Stimulated activated CD4-positive, alpha-beta T cell treated with anti-CD3 and anti-CD28 coated beads, TNF-alpha, amount 100 ng/mL, for 48 hours (primary cell): ENCODE measurements at places on chromosomes 12 and 14.
A peak's percentile ranks its signal among the peaks of the same experiment; 100 is the strongest.

- DNase-seq, result no peak
These were observed 12.6 kb upstream of the EDDM3A start for GRCh38 chr14:20732979-20733635.

DNA sequence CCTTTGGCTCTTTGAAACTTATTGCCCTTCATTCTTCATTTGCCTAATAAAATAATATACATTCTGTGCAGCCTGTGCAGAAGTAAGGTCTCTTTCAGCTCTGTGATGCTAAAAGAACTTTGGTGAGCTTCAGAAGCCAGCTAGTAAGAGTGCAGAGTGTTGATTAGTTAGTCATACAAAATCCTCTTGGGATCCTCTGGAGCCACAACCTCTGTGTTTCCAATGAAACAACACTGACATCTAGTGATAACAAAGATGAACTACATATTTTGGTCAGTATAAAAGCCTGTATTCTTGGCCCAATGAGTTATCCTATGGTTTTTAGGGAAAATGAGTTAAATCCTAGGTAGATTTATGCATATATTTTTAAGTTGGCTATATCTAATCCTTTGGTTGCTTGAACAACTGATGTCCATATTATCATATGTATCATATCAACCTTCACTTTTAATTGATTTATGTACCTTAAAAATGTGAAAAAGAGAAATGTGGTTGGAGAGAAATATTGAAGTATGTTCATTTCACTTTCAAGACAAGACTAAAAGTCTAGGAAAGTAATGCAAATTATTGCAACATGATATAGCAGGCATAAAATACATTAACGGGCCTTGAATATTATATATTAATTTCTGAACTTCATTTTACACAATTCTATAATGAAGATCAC is 158.4 kb downstream of the KLHL28 start:
- no peak for DNase-seq

DNA sequence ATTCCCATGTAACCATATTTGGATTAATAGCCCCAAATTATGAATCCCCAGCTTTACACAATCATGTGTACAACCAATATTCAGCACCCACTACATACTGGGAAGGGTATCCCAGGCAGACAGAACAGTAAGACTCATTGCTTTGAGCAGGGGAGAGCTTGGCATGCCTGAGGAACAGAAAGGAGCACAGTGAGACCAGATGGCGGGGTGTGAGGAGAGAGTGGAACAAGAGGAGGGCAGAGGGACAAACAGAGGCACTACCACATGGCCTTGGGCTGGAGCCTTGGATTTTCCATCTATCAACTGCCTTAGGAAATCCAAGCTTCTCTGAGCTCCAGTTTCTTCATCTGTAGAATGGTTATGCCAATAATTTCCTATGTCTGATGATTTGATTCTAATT is 3.8 kb downstream of the DGKA start:
- no peak for DNase-seq

GRCh38 chr14:103545219-103545914 is 16.4 kb downstream of the TRMT61A start:
- DNase-seq, result no peak

DNA sequence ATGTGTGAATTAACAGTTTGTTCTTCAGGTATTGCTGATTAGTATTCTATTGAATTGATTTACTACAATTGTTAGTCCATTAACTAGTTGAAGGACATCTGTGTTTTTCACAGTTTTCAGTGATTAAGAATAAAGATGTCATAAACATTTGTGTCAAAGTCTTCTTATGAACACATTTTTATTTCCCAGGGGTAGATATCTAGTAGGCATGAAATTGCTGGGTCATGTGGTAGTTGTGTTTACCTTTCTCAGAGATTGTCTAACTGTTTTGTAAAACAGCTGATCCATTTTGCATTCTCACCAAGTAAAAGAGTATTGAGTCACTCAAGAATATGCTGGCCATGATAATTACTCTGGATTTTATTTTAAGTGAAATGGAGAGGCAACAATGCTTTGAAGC is 1145.3 kb downstream of the FSCB start:
- no peak for DNase-seq

DNA sequence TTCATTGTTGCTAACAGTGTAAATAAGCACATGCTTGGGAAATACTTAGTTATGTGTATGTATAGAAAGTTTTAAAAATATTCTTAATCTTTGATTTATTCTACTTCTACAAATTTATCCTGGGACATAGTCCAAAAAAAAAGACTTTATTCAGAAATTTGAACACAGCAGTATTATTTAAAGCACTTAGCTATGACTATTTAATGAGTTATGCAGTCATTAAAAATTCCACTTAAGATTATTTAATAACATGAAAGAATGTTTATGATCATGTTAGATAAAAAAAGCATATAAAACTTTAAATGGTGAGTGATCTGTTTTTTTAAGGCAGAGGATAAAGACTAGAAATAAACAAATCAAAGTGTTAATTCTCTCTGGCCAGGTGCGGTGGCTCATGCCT is 78.3 kb downstream of the BAZ1A start:
- no peak for DNase-seq

- DNase-seq, result no peak
These were observed 125.8 kb upstream of the AVPR1A start for GRCh38 chr12:63276537-63277365.

- no peak for DNase-seq
These were observed 23.5 kb downstream of the FAM222A start for GRCh38 chr12:109737126-109737525.

- DNase-seq, result no peak
These were observed 20.2 kb upstream of the NUDT14 start for GRCh38 chr14:105201156-105201924.

- no peak for DNase-seq
These were observed 220.3 kb downstream of the ASCL1 start for GRCh38 chr12:103177639-103178255.

DNA sequence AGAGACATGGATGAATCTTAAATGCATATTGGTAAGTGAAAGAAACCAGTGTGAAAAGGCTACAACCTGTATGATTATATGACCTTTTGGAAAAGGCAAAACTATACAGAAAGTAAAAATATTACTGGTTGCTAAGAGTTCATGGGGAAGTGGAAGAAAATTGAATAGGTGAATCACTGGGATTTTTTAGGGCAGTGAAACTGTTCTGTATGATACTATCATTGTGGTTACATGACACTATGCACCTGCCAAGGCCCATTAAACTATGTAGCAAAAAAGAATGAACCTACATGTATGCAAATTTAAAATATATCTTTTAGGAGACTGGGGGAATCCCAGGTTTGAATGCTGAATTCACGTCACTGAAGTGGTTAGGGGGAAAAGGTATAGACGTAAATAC is 12.6 kb upstream of the OR8S1 start:
- peak; percentile 5 for DNase-seq

DNA sequence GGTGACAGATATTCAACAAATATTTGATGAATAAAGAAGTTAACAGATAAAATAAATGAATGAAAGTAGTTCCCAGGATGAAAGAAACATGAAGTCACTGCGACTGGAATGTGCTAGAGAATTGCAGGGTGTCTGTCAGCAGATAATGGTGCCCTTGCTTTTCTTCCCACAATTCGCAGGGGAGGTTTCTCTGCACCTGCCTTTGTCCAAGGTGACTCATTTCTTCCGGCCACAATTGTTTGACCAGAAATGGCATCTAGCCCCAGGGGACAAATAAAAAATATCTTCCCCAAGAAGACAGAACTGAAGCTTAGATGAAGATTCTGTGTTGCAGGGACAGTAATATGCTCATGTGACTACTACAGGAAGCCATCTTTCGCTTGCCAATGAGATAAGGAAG is 316.1 kb upstream of the TBX3 start:
- no peak for DNase-seq

DNA sequence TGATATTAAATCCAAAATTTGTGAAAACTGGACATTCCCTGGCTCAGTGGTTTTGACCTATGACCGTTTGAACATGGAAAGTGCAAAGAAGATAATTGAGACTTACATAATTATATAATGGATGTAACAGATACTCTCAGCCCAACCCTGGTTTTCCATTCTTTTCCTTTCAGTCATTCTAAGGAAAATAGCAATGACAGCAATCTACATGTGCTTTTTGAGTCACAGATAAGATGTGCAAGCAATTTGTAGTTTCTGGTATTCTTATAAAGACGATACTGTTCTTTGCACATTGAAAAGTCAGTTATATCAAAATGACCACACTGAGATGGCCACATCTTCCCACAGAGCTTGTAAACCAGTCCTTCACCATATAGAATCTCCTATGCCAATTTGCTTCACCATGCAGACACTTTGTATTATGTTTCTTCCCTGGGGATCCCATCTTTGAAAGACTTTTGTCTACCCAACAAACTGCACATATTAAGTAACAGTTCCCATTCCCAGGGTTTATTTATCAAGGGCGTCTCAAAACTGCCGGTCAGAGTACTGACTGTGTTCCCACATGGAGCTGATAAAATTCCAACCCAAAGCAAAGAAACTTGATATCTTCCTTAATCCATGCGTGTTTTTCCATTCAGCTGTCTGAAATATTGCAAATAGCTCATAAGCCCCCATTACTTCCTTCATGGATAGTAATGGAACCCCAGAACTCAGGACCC is 34.8 kb downstream of the PLXNC1 start:
- no peak for DNase-seq

DNA sequence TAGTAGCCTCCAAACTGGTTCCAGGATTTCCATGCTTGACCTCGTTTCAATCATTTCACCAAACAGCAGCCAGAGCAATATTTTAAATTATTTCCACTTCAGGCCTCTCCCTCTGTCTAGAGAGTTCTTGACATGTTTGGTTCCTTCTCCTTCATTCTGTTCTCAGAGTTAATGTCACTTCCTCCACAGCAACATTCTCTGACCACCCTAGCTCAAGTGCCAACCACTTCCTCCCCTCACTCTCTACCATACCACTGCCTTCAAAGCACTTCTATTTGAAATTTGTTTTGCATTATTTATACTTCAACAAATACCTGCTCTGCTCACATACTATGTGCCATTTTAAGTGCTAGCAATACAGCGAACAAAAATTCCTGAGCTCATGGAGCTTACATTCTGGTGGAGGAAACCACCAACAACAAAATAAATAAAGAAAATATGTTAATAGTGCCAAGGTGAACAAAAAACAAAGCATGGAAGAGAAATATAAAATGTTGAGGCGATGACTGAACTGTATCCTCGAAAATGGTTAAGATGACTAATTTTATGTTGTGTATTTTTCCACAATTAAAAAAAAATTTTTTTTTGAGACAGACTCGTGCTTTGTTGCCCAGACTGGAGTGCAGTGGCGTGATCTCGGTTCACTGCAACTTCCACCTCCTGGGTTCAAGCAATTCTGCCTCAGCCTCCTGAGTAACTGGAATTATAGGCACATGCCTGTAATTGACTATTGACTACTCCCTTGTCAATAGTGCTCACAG is 17.3 kb downstream of the BAZ1A start:
- no peak for DNase-seq

- DNase-seq, result no peak
These were observed 1552.1 kb downstream of the AACS start for GRCh38 chr12:126617312-126617711.

- DNase-seq, result no peak
These were observed 193.8 kb downstream of the TMTC2 start for GRCh38 chr12:82880442-82880901.

DNA sequence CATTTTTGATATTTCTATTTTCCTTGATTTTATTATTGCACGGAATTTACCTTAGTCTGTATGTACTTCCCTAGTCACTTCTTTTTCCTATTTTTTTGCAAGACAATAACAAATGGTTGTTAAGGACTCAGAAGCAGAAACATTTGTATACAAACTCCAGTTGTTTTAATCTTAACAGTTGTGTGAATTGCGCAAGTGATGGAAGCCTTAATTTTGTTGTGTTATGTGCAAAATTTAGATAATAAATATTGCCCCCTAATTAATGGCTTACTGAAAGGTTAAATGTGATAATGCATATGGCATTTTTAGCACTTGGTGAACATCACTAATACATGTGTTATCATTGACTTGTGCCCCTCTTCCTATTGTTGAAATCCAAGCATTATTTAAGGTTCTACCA is 82.0 kb downstream of the MGAT4C start:
- no peak for DNase-seq

DNA sequence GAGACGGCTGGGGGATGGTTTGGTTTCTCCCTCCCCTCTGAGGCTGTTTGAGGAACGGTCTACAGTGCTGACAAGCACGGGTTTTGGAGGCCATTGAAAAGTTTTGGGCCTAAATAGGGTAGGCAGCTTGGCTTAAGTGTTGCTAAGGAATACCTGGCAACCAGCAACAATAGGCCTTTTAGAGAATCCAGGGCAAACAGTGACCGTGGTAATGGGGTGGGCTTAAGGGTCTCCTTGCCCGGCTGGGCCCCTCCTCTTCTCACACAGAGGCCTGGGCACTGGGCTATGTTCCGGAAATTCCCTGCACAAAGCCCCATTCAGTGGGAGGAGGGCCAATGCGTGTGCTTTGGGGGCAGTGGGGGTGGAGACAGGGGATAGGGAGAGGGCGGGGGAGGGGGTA is 55.4 kb downstream of the ASCL1 start:
- no peak for DNase-seq
